Esophagus muscularis mucosa (tissue), 4 donors: ENCODE measurements at places on chromosomes 4 and X. TPM values are rescaled to one million over a fixed set of nuclear protein-coding genes. Genes with fewer than 3 reads are reported as not detected.

DNA sequence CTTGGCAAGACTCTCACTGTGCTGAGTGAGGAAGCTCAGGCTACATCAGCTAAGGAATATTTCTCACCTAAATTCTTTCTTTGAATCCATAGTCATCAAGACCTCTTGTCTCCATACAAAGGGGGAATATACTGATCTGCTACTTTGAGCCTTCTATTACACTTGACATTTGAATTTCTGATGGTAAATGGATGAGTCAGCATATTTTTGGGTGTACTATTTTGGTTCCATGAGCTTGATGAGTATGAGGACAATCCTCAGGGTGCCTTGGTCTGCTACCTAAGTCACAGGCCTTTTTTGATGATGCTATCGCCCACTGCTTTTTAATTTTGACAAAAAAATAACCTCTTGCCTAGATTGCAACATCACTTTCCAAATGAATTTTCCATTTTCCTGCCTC lies 415.7 kb downstream of the PPP1R2C start:
- H3K36me3 ChIP-seq: no peaks in the 10 kb centered on the region
- no peak overlapping the region for H3K27ac ChIP-seq
- H3K4me1 ChIP-seq: no peaks in the 10 kb centered on the region
- H3K4me3 ChIP-seq: no peak overlapping the region
- H3K27me3 ChIP-seq: no peaks in the 10 kb centered on the region
- DNase-seq: no peak

DNA sequence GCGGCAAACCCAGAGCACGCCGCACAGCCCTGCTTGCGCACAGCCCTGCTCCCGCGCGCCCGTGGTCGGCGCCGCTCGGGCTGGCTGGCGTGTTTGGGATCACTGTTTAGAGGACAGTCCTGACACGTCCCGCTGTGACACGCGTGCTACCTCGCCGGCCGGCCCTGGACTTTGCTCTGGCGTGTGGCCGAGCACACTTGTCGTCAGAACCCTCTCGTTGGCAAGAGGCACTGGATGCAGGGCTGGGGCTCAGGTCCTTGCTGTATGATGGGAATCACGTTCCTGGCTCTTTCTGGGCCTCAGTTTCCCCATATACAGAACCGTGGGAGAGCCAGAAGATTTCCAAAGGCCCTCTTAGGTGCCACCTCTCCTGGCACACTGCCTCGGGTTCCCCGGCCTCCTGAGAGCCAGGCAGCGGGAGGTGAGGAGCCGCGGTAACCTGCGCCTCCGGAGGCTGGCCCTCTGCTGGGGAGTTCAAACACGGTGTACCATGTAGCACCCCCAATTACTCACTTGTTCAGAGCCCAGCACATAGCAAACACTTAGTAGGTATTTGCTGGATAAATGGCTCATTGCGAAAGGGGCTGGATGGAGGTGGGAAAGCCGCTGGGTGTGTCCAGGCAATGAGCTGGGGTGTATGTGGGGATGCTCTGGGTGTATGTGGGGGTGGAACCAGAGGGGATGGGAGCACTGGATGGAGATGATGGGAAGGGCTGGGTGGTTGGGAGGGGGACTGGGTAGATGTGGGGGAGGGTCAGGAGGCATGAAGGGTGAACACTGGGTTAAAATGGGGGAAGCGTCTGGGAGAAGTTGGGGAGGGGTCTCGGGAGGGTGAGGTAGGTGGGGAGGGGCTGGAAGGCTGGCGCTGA lies 76.6 kb downstream of the HTRA3 start:
- peaks cover 28% of the 10 kb centered on the region for H3K4me1 ChIP-seq
- no peak overlapping the region for H3K4me3 ChIP-seq
- no peak overlapping the region for H3K27ac ChIP-seq
- DNase-seq: no peak
- no peaks in the 10 kb centered on the region for H3K36me3 ChIP-seq
- no peaks in the 10 kb centered on the region for H3K27me3 ChIP-seq

GRCh38 chr4:158025131-158025530 lies 147.7 kb downstream of the GASK1B start:
- H3K27me3 ChIP-seq: no peaks in the 10 kb centered on the region
- H3K27ac ChIP-seq: no peak overlapping the region
- no peaks in the 10 kb centered on the region for H3K36me3 ChIP-seq

DNA sequence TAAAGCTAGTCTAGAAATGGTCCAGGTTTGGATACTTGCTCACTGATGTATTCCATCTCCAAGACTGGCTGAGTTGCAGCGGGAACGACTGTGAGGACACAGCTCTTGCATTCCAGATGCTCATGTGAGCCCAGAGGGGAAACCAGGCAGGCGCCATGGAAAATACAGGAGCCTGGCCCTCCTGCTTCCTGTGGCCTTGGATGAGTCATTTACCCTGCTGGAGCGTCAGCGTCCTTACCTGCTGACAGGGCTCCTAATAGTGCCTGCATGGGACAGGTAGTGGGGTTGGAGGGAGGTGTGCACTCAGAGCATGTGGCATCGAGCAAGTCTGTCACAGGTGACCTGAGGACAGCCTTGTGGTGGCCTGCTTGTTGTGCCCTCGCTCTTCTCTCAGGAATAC lies 69.4 kb downstream of the NSG1 start:
- DNase-seq: no peak
- peaks cover 79% of the 10 kb centered on the region for H3K36me3 ChIP-seq
- no peaks in the 10 kb centered on the region for H3K27me3 ChIP-seq
- H3K4me3 ChIP-seq: no peak overlapping the region

Gene S100G
- total RNA-seq: not detected
